ENCODE measurements at places on chromosomes 1 and 21.

GRCh38 chr1:231272173-231272572 lies 31.2 kb downstream of the GNPAT start:
- no peak for DNase-seq

GRCh38 chr1:23927097-23927496 lies 13.9 kb upstream of the CNR2 start:
- DNase-seq, result no peak

- peak; percentile 82 for DNase-seq
Observed at GRCh38 chr1:162872981-162873380, 12.0 kb upstream of the CCDC190 start.

- no peak for DNase-seq
Observed at GRCh38 chr1:96559181-96559580, 162.4 kb upstream of the PTBP2 start.

GRCh38 chr1:83043244-83043643 lies 955.7 kb downstream of the TTLL7 start:
- DNase-seq, result no peak

DNA sequence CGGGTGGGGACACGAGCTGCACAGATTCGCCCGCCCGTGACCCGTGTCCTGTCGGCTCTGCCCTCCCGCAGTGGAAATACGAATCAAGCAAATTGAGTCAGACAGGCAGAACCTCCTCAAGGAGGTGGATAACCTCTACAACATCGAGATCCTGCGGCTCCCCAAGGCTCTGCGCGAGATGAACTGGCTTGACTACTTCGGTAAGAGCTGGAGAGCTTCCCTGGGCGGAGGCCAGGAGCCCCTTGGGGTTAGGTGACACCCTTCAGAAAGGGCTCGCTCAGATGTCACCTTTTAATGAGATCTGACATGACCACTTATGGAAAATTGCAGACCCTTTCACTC lies 489 bp downstream of the CDCA8 start:
- DNase-seq, result no peak

GRCh38 chr1:111734426-111734825 lies 4.8 kb downstream of the INKA2 start:
- no peak for DNase-seq

DNA sequence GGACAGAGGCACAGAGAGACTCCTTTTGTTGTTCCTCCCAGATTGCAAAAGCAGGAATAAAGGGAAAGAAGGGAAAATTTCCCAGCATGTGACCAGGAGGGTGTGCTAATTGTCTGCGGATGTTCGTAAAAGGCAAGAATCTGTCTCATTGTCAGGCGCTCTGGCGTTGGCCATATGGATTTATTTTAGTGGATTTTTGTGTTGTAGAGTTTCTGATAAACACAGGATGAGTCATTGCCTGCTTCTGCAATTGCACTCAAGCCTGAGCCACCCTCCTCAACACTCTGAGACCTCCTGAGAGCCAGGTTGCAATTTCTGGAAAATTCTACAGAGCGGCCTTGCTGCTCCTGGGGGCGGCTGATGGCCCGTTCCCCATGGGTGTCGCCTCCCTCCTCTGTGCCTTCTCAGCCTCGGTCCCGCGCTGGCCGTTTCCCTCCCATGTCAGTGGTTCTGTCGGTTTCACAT lies 227.7 kb downstream of the KAZN start:
- DNase-seq, result peak; percentile 74

DNA sequence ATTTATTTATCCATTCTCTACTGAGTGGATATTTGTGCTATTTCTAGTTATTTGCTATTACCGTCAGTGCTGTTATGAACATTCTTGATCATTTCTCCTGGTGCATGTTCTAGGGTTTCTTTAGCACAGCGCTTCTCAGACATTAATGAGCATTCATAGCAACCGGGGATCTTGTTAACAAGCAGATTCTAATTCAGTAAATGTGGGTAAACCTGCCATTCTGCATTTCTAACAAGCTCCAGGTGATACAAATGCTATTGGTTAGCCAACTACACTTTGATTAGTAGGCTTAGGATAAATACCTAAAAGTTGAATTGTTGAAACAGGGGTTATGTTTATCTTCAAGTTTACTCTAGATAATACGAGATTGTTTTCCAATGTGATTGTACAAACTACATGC lies 3.3 kb upstream of the DBT start:
- DNase-seq, result no peak

DNA sequence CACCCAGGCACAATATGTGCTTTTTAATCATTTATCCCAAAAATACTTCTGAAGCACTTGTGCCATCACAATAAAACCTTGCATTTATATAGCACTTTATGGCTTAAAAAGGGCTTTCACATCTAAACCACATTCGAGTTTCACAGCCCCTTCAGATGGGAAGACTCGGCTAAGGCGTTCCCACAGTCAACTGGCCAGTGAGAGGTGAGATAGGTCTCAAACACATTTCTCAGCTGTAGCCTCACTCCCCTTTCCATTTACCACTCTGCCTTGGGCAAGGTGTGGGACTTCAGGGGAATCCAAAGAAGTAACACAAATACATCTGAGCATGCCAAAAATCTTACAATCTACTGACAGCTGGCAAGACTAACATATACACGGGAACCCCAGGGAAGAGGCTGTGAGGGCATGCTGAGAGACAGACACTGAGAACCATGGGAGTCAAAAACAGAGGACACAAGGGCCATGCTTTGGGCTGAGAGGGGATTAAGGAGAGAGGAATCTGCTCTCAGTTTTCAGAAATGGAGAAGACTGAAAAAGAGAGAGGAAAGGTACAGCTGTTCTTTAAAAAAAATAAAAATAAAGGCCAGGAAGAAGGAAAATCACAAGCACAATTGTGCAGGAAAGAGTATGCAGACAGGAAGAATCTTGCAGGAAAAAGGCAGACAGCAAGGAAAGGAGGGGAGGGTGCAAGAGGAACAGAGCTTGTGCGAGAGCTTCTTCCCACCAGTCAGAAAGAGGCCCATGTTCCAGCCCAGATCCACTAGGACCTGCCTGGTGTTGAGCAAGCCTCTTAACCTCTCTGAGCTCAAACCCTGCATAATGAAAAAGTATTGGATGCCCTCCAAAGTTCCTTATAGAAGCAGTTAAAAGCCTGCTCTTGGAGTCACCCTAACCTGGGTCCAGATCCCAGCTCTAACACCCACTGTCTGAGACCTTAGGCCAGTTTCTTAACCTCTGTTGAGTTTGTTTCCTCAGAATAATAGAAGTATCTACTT lies 73.5 kb downstream of the JAK1 start:
- no peak for DNase-seq

GRCh38 chr1:203124011-203124410 lies 3.5 kb upstream of the ADORA1 start:
- no peak for DNase-seq

Data from fibroblast of skin of back (primary cell).